ENCODE measurements at places on chromosomes 4 and X. TPM values are rescaled to one million over a fixed set of nuclear protein-coding genes. Genes with fewer than 3 reads are reported as not detected.
A peak's percentile ranks its signal among the peaks of the same experiment; 100 is the strongest.

The SMC1A gene
- 55.6 TPM for total RNA-seq

The ADH1C gene
- not detected for total RNA-seq

DNA sequence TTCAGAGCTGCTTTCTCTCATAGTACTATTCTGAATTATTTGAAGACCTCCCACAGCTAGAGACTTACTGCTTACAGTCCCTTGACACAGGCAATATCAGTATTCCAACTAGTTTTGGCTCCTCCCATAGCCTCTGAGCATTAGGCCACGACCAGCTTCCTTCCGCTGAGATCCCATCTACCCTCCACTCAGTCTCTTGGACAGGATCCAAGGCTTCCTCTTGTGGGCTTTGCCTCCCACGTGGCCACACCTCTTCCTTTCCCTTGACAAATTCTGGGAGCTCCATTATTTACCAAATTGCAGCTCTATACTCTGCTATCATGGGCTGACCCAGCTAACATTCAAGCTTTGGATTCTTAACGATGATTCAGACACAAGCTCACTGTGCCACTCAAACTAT, 470.4 kb upstream of the GALNT7 start:
- no peak for DNase-seq

GRCh38 chr4:168541266-168541953, 44.6 kb downstream of the PALLD start:
- no peak for DNase-seq

GRCh38 chr4:7756561-7757355, 182.9 kb downstream of the AFAP1 start:
- DNase-seq = no peak

- no peak for DNase-seq
Measured at GRCh38 chrX:56029188-56029587, 203.0 kb upstream of the KLF8 start.

GRCh38 chr4:69836287-69836686, 23.7 kb downstream of the SULT1E1 start:
- DNase-seq = no peak

DNA sequence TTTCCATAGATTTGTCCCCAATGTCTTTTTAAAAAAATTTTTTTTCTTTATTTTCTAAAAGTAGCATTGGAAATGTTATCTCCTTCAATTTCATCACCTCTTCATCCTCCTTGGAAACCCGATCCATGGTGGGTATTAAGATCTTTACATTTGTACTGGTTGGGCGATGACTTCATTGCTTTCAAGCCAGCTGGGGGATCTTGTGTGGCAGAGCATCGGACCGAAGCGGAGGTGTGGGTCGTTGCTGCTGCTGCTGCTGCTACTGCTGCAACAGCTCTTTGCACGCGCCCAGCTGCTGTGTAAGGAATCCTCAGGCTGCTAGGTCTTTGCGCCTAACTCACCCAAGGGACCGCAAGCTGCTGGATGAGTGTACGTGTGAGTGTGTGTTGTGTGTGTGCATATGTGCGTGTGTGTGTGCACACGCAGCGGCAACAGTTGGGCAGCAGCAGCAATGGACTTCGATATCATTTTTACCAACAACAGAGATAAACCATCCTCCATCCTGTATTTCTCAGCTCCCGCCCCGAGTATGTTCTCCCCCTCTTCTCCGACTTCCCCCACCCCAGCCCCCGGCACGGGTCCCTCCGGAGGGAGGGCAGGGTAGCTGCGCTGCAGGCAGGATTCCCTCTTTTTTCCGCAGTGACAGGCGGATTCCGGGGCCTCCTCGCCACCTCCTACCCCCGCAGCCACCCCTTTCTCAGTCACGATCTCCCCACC, 768 bp upstream of the CDKL5 start:
- DNase-seq = peak; percentile 20

DNA sequence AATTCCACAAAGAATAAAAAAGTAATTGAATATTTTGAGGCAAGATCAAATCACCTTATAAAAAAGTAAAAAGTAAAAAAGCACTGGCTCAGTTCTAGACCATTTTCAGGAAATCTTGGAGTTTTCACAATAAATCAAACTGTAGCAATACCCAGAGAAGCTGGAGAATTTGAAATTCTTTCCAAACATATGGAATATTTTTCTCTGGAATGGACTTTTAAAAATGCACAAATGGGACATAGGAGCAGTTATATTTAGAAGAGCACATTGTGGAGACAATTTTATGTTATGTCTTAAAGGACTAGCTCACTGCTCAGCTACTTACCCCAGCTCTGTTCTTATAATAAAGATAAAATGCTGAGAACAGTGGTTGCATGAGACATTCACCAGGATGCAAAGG, 211.9 kb upstream of the KIT start:
- no peak for DNase-seq

- no peak for DNase-seq
Measured at GRCh38 chrX:118383120-118383519, 37.2 kb downstream of the WDR44 start.

All from endothelial cell (in vitro differentiated cells).